ENCODE measurements at places on chromosomes 7 and 10. TPM values are rescaled to one million over a fixed set of nuclear protein-coding genes. Genes with fewer than 3 reads are reported as not detected.
A peak's percentile ranks its signal among the peaks of the same experiment; 100 is the strongest.

The NSUN6 gene
- 33.5 TPM for total RNA-seq

GRCh38 chr10:11884706-11885423 lies 61.7 kb downstream of the PROSER2 start:
- no peak for DNase-seq

GRCh38 chr10:93813507-93814465 lies 56.0 kb downstream of the LGI1 start:
- peak; percentile 60 for DNase-seq

The C10orf95 gene
- total RNA-seq: 1.5 TPM

DNA sequence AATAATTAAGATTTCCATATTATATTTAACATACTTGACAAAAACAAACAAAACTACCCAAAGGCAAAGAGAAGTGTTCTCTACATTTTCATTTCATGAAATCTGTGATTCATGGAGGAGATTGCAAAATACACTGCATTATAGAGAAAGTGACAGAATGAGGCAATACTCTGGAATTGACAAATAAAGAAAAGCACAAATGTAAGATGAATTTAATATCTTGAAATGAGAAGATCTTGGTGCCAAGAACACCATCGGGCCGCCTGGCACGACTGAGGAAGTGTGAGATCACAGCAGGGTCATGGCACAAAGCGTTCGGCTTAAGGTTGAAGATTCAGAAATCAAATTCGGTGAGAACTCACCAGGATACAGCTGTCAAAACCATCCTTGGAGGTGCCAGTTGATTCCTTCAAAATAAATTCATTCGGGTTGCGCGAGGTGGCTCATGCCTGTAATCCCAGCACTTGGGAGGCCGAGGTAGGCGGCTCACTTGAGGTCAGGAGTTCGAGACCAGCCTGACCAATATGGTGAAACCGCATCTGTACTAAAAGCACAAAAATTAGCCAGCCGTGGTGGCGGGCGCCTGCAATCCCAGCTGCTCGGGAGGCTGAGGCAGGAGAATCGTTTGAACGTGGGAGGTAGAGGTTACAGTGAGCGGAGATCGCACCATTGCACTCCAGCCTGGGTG lies 174.0 kb upstream of the PFKP start:
- DNase-seq: no peak

GRCh38 chr7:36132012-36132411 lies 21.0 kb upstream of the EEPD1 start:
- no peak for DNase-seq

DNA sequence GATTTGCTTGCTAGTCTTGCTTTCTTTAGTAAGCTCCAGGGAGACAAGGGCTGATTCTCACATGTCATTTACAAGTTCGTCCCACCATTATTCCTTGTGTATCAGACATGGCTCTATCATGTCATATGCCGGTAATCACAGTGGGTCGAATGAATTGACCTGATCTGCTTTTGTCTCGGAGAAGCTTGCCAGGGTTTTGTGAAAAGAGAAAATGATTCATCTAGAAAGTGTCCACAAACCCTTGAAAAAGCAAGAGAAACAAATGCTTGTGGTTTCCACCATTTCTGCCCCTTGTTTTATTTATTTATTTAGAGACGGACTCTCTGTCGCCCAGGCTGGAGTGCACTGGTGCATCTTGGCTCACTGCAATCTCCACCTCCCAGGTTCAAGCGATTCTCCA lies 278.5 kb downstream of the TCF7L2 start:
- no peak for DNase-seq

The CALCR gene
- 0.16 TPM for total RNA-seq

- no peak for DNase-seq
These were observed 70.2 kb downstream of the AHCYL2 start for GRCh38 chr7:129295015-129295423.

All from ureter (tissue), 1 donor.